Neural crest cell (in vitro differentiated cells): ENCODE measurements at places on chromosomes 2 and 18.

DNA sequence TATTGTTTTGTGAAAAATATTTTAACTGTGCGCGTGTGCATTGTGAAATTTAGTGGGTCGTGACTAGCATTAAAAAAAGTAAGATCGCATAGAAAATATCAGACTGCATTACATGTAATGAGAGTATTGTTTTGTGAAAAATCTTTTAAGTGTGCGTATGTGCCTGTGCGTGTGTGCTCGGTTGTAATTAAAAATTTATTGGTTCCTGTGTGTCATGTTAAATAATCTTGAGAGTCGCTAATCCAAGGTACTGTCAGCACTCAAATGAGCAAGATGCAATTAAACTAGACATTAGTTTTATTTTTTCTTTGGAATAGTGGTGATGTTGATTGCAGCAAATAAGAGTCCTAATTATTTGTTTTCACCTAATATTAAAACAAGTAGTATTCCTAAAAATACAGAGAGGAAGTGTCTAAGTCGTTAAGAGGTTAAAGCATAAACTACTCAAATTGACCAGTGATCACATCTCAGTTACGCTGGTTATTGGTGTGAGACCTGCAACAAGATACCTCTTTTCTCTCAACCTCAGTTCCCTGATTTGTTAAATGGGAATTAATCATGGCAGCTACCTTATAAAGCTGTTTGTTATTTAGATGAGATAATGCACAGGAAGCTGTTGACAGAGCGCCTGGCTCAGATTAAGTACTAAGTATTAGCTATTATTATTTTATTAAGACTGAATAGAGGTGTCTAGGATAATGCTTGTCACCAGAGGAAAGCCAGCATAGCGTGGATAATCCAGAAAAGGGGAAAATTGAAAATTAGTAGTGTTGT is 1.9 kb downstream of the ZDBF2 start:
- no peaks in the 10 kb centered on the region for H3K36me3 ChIP-seq
- H3K27ac ChIP-seq: no peak overlapping the region
- H3K4me3 ChIP-seq: peak overlapping the region; percentile 95
- peaks cover 19% of the 10 kb centered on the region for H3K27me3 ChIP-seq
- DNase-seq: no peak

GRCh38 chr2:177882501-177882900 is 190.1 kb downstream of the PDE11A start:
- H3K36me3 ChIP-seq: no peaks in the 10 kb centered on the region
- H3K4me3 ChIP-seq: no peak overlapping the region

DNA sequence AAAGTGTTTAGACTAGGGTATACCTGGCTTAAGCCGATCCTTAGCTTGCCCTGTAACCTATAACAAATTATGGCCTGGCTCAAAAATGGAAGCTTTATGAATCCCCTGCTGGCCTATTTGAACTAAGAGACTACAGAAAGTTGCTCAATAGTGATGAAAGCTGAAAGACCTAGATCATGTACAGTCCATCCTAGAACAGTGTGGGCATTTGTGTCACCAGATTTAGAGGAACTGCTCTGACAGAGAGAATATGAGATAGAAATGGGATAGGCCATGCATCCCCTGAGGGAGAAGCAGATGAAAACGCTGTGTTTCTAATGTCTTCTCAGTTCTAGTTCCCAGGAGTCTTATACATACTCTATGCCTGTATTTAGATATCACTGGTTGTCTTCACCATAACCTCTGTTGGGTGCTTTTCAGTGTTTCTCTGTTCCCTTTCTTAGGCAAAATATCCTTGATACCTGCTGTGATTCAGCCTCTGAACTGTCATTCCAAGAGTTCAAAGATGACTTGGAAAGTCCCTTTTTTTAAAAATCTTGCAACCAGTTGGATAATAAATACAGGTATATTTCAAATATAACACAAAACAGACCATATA is 246.9 kb upstream of the SLC39A10 start:
- no peaks in the 10 kb centered on the region for H3K4me1 ChIP-seq
- no peak for DNase-seq
- H3K27me3 ChIP-seq: no peaks in the 10 kb centered on the region
- no peak overlapping the region for H3K27ac ChIP-seq

DNA sequence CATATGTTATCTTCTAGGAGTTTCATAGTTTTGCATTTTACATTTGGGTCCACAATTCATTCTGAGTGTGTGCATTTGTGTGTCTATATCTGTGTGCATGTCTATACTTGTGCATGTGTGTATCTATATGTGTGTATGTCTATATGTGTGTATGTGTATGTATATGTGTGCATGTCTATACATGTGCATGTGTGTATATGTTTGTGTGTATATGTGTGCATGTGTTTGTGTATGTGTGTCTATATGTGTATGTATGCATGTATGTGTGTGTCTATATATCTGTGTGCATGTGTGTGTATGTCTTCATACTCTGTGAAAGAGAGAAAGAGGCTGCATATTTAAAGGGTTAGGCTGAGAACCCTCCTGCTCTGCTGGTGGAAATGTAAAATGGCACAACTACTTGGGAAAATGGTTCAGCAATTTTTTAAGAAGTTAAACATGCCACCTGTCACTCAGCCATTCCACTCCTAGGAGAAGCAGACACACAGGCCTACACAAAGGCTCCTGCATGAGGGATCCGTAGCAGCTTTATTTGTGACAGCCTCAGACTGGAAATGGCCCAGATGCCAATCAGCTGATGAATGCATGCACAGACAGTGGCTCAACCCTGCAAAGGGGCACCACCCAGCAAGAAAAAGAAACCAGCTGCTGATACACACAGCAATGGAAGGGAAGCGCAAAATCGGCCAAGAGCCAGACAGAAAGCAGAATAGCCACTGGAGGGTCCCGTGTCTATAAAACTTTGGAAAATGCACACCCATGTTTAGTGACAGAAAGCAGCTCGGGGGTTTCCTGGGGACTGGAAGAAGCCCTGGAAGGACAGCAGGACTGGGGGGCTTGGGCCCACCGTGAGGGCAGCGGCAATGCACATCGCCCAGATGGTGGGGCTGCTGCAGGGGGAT is 146.8 kb downstream of the SEPTIN10 start:
- no peaks in the 10 kb centered on the region for H3K27me3 ChIP-seq
- DNase-seq: no peak
- no peak overlapping the region for H3K4me3 ChIP-seq
- H3K4me1 ChIP-seq: peaks cover 24% of the 10 kb centered on the region
- no peak overlapping the region for H3K27ac ChIP-seq

DNA sequence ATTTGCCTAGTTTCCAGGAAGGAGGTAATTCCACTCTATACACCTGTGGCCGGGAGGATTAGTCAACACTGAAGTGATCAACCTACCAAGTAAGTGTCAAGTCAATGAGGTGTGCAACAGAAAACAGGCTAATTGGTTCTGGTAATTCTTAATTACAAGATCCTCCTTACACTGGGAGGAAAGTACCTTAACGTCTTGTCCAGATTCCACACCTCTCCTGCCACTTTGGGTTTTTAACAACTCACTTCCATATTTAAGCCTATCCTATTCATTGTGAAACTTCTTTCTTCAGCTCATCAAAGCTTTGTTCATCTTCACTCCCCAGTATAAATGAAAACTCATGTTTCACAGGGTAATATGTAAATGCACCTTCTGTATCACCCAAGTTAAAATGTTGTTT is 22.0 kb upstream of the MAP4K4 start:
- H3K27ac ChIP-seq: no peak overlapping the region
- H3K36me3 ChIP-seq: peaks cover 3% of the 10 kb centered on the region
- no peaks in the 10 kb centered on the region for H3K27me3 ChIP-seq
- H3K4me3 ChIP-seq: no peak overlapping the region
- DNase-seq: no peak
- H3K4me1 ChIP-seq: peaks cover 10% of the 10 kb centered on the region

GRCh38 chr18:49817947-49818346 is 4.6 kb upstream of the ACAA2 start:
- H3K27me3 ChIP-seq: no peaks in the 10 kb centered on the region
- H3K4me1 ChIP-seq: peaks cover 17% of the 10 kb centered on the region
- H3K36me3 ChIP-seq: peaks cover 4% of the 10 kb centered on the region
